ENCODE measurements at places on chromosomes 3 and 15.

- no peak for DNase-seq
Measured at GRCh38 chr3:127747066-127747465, 74.3 kb downstream of the ABTB1 start.

DNA sequence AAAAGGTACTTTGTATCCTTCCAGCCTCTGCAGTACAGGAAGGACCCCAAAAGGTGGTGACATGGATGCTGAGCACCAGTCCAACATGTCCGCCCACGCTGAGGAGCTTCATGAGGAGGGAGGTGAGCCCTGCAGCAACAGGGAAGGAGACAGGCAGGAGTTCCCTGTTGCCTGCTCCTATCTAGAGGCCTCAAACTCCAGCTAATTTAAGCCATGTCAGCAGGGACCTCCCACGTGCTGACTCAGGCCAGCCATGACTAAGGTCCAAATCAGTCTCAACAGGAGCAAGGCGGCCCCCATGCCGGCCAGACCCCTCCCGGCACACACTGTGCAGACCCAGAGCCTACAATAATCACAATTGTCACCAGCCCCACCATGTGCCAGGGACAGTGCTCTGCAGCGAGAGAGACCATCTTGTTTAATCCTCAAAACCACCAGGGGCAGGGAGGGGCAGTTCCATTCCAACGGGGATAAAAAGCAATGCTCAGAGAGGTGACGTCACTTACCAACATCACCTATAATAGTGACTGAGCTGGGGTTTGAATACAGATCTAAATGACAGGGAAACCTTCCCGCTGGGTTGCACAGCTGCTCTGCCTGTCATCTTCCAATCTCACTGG, 54.5 kb upstream of the GATA2 start:
- no peak for DNase-seq

GRCh38 chr3:180747805-180748361, 68.6 kb upstream of the CCDC39 start:
- no peak for DNase-seq

GRCh38 chr3:162892921-162893793, 1396.5 kb downstream of the OTOL1 start:
- DNase-seq, result no peak

DNA sequence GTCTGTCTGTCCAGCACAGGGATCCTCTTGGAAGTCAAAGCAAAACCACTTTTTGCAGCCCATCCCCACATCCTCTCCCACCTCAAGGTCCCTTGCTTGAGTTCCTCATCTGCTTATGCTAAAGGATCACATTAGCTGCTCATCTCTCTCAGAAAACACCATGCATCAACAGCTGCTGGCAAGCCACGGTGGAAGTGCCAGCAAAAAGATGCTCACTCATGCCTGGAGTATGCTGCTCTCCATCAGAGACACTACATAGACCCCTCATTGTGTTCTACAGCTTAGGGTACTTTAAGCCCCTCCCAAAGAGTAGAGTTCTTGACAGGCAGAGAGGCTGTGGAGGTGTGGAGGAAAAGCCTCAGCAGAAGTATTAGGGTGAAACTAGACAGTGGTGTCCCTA, 94.6 kb upstream of the COL8A1 start:
- no peak for DNase-seq

GRCh38 chr3:136667081-136667480, 85.1 kb downstream of the STAG1 start:
- DNase-seq, result no peak
